ENCODE measurements at places on chromosomes 1 and 21.

DNA sequence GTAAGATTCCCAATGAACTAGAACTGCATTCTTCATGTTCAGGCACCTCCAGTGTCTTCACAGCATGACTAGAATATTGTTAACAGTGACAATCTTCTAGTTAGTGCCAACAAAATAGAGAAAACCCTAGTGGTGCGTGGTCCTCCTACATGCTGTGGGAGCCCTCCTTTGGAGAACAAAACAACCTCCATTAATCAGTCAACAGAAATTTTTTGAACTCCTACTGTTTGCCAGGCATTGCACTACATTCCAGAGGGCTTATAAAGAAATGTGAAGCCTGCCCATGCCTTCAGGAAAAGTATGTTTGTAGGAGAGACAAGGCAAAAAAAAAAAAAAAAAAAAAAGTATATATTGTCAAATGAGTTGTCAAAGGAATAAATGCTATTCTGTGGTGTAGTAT lies 252.7 kb downstream of the LRRC40 start:
- no peak for DNase-seq

- DNase-seq, result no peak
Measured at GRCh38 chr1:56266359-56266758, 313.0 kb downstream of the PLPP3 start.

GRCh38 chr21:32817208-32817607 lies 45.7 kb upstream of the PAXBP1 start:
- no peak for DNase-seq

DNA sequence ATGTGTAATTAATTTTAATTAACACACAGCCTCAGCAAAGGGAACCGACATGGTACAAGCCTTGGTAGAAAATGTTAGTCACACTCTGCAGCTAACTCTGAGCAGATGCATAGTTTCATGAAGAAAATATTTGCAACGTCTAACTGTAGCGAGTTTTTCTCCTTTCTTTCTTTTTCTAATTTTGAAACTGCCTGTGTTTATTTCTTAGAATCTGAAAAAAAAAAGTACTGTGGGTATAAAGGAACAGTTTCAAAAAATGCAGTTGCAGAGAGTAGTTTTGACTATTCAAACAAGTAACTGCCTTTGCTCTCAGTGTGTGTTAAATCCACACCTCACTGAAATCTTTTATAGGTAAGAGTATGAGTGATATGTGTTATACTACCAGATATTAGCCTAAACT lies 149.9 kb upstream of the C1orf105 start:
- no peak for DNase-seq
